T-helper 2 cell (primary cell): ENCODE measurements at places on chromosomes 1 and 21.

- no peak for DNase-seq
These were observed 395.4 kb upstream of the LRRC7 start for GRCh38 chr1:69172003-69173000.

GRCh38 chr1:155072531-155073289 lies 5.9 kb upstream of the EFNA3 start:
- no peak for DNase-seq

GRCh38 chr1:36836916-36837315 lies 197.4 kb downstream of the GRIK3 start:
- no peak for DNase-seq

DNA sequence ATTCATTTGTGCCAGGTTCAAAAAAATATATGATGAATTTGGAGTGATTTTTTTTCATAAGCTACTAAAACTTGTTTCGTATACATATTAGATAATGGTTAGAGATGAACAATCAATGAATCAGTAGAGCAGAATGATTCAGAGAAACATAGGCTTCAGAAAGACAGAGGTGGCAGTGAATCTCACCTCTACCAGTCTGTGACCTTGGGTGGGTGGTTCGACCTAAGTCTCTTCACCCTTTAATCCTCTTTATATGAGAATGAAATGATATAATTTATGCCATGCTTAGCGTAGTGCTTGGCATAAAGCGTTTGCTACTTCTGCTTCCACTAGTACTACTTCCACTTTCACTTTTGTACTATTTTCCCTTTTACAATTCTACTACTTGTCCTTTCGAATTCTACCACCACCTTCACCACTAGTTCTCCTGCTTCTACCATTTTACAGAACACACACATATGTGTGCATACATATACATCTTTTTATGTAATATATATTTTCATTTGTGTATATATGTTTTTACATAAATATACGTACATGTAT lies 45.1 kb downstream of the FYB2 start:
- no peak for DNase-seq

DNA sequence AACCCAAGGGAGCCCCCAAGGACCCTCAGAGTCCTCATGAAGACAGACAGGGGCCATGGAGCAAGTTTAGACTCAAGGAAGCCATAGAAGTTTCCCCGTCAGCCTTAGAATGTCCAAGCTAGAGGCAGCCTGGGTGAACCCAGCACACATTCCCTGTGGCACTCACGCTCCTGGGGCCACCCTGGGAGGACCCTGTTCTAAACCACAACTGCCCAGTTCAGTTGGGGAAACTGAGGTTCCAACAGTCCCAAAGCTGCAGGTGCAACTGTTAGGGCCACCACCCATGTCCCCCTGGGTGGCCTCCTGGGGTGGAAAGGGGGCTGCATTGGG lies 9.3 kb downstream of the WNT3A start:
- no peak for DNase-seq
